IgD-negative memory B cell (primary cell): ENCODE measurements at places on chromosomes 5 and 9. TPM values are rescaled to one million over a fixed set of nuclear protein-coding genes. Genes with fewer than 3 reads are reported as not detected.

RICTOR gene
- 11.8 TPM for polyA plus RNA-seq

HMCN2 gene
- polyA plus RNA-seq = not detected

ZNF883 gene
- polyA plus RNA-seq = 1.2 TPM

ANKDD1B gene
- polyA plus RNA-seq = 0.15 TPM

GFPT2 gene
- 0.19 TPM for polyA plus RNA-seq

LTC4S gene
- polyA plus RNA-seq = 0.80 TPM

GRM6 gene
- not detected for polyA plus RNA-seq

IQGAP2 gene
- 8.0 TPM for polyA plus RNA-seq

EPB41L4B gene
- polyA plus RNA-seq = not detected

EDIL3 gene
- not detected for polyA plus RNA-seq

GCNT4 gene
- 0.08 TPM for polyA plus RNA-seq

NEUROG1 gene
- polyA plus RNA-seq = not detected

WNK2 gene
- polyA plus RNA-seq = 0.18 TPM

RNF20 gene
- polyA plus RNA-seq = 43.6 TPM

PHYHD1 gene
- 1.0 TPM for polyA plus RNA-seq

TRAF1 gene
- 1.3 TPM for polyA plus RNA-seq

CDX1 gene
- polyA plus RNA-seq = not detected

SKP2 gene
- 17.3 TPM for polyA plus RNA-seq

MACIR gene
- 2.2 TPM for polyA plus RNA-seq

ALAD gene
- polyA plus RNA-seq = 19.9 TPM
